ENCODE measurements at places on chromosomes 11 and 22. TPM values are rescaled to one million over a fixed set of nuclear protein-coding genes. Genes with fewer than 3 reads are reported as not detected.

The BIRC3 gene
- total RNA-seq: 0.27 TPM

DNA sequence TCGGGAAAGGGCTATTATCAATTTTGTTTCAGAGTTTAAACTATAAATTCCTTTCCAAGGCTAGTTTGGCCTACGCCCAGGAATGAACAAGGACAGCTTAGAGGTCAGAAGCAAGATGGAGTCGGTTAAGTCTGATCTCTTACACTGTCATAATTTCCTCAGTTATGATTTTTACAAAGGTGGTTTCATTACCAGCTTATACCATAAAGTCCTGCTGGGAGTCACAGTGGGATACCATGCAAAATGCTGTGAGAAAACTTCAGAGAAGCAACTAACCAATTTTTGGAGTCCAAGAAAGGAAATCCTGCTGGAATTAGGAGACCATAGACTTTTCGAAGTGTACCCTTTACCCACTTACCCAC, 17.4 kb upstream of the ZC3H12C start:
- no peak for DNase-seq

The SEPTIN3 gene
- total RNA-seq: 4.5 TPM

The RTN4RL2 gene
- 0.64 TPM for total RNA-seq

DNA sequence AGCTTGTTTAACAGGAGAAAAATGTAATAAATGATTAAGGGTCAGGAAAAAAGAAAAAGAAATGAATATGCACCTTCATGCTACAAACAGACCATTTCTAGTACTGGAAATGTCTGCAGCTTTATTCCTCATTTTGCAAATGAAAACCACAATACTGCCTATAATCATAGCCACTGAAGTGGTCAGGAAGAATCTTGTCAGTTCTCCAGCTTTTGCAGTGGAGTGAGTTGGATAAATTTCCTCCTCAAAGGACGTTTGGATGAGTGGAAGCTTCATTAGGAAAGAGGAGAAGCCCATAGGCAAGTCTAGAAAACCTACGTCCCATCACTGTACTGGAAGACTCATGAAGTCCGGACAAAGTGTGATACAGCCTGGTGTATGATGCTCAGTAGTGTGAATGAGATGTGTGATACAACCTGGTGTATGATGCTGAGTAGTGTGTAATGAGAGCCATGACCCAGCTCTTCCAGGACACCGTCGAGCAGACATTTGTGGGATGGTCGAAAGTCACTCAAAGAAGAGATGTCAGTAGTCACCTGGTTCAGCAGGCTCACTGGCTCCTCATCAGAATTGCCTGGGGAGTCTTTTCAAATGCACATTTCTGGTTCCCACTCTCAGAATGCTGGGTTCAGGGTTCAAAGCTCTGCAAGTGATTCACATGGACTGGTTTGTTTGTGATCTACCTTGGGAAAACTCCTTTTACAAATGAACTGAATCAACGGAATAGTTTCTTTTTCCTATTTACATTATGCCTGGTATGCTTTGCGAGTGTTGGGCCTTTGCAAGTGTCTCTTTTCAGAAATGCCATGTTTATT, 101.3 kb downstream of the PDHX start:
- DNase-seq: no peak

DNA sequence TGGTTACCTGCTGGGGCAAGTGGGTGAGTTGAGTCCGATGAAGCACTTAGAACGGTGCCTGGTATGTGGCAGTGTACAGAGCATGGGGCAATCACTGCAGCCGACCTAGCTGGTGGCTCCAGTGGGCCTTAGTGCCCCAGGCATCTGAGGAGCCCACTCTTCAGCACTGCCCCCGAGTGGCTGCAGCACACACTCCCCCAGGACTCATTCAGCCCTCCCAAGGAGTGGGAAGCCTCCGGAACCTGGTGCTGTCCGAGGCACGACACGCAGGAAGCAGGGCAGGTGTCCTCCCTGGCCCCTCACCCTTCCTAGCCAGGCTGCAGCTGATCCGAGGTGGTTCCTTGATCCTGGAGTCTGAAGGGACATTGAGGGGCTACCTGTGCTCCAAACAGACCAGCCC, 42.4 kb upstream of the PRODH start:
- no peak for DNase-seq

The C11orf91 gene
- not detected for total RNA-seq

GRCh38 chr22:20573833-20574615, 66.6 kb downstream of the MED15 start:
- no peak for DNase-seq

- DNase-seq: peak; percentile 10
Observed at GRCh38 chr11:130340671-130341319, 26.1 kb upstream of the ZBTB44 start.

All from H4 (cell line).